Activated effector memory CD4-positive, alpha-beta T cell treated with anti-CD3 and anti-CD28 coated beads, Interleukin-2, amount 50 U/mL, for 16 hours (primary cell): ENCODE measurements at places on chromosomes 1 and 21.

DNA sequence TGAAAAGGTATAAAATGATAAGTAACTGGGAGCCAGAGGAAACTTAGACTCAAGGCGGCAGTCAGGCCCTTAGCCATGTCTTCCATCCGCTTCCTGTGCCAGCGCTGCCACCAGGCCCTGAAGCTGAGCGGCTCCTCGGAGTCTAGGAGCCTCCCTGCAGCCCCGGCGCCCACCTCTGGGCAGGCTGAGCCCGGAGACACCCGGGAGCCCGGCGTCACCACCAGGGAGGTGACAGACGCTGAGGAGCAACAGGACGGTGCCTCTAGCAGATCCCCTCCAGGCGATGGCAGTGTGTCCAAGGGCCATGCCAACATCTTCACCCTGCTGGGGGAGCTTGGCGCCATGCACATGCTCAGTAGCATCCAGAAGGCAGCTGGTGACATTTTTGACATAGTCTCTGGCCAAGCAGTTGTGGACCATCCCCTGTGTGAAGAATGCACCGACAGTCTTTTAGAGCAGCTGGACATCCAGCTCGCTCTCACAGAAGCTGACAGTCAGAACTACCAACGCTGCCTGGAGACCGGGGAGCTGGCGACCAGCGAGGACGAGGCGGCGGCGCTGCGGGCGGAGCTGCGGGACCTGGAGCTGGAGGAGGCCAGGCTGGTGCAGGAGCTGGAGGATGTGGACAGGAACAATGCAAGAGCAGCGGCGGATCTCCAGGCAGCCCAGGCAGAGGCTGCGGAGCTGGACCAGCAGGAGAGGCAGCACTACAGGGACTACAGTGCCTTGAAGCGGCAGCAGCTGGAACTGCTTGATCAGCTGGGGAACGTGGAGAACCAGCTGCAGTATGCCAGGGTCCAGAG is at the start of gene BECN2:
TSS of gene BECN2 (plus strand) at position 76 of the 803 bp plus-strand sequence. CDS start at position 76, 0 bp downstream.
- DNase-seq: no peak

DNA sequence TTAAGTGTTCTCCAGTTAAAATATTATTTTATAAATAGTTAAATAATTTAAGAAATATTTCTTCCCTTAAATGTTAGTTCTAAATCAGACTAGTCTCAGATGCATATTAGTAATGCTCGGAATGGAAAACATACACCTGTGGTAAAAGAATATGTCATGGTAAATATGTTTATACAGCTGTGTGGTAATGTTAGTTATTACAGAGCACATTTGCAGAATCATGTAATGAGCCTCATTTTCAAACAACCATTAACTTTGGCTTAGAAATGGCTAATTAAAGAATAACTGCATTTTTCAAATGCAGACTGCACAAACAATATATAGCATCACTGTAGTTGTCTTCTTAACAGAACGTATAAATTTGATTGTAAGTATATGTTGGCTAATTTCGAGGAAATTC is 90.3 kb downstream of the DISP1 start:
- DNase-seq: no peak

DNA sequence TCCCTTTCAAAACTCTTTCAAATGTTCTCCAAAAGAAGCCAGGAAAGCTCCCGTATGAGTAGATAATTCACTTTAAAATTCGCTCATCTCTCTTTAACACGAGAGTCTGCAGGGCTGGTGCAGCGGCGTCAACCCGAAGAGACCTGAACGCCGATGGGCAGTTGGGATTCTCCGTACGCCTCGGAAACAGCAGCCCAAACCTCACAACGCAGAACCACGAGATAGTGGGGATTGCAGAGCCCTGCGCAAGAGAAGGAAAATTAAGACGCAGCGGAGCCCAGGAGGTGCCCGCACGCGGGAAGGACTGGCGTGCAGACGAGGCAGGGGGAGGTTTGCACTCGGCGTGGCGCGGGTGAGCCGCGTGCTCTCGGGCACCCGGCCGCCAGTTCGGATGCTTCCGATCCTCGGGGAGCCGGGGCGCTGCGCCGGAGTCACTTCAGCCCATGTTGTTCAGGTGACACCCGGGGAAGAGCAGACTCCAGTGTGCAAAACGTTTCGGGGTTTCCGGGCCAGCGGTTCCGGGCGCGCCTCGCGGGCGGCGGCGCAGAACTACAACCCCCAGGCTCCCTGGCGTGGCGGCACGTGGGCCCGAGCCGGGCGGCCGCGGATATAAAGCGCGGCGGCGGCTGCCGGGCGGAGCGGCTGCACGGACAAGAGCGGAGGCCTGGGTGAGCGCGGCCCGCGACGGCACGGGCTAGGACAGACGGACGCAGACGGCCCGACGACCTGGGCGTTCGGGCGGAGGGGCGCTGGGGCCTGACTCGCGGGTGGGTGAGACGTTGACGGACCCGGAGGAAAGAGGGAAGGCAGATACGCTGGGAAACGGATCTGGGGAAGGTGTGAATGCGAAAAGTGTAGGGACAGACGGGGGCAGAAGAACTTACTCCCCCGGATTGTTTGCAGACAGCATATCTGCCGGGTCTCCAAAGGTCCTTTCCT is at the start of gene NPL:
TSS of gene NPL (plus strand) at position 636 of the 939 bp plus-strand sequence. CDS start 4,599 bp downstream, outside the sequence.
- DNase-seq: peak; percentile 95

DNA sequence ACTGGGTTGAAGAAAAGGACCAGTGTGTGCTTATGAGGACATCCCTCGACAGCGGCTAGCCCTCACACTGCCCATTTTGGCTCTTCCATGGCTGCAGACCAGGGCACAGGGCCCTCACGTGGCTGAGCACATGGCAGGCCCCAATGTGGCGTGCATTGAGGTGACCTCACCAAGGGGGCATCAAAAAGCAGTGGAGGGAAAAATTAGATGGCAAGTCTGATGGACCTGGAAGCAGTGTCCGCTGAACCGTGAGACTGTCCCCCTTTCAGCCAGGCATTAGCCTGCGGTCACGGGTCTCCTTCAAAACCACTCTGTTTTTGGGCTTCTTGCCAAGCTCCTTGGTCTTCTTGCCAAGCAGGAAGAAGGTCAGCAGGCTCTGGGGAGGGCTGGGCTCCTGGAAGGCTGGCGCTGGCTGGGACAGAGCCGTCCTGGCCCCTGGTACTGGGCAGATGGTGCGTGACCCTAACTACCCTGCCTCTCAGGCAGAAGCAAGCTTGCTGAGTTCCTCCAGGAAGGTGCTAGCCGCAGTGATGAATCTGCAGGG is 30.8 kb downstream of the TRIM67 start:
- DNase-seq: peak; percentile 39

DNA sequence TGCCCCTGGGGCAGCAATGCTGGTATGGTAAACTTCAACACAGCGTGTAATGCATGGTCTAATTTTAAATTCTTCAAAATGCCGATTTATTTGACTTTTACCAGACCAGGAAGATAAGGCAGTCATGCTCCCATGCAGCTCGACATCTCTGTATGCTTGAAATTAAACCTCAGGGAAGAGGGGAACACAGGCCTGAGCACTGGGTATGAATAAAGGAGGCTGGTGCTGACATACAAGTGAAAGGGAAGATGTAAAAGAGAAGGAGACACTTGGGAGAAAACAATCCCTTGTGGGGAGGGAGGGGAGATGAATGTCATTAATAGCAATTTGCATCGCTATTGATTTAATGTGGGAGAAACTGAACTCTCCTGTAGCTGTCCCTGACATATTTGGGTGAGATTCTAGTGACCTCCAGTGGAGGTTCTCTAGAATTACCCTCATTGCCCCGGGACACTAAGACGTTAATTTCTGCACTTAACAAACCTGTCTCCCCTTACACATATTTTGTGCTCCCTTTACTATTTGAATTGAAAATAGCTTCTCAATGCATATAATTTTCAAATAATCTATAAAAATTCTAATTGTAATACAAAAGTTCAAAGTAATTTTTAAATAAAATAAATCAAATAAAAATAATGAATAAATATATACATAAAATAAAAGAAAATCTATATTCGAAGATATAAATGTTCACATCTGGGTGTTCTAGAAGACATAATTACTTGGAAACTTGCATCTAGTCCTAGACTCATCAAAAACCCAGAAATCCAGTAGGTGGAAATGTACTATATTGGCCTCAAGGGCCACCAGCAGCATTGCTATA is 283.1 kb downstream of the LMX1A start:
- no peak for DNase-seq

DNA sequence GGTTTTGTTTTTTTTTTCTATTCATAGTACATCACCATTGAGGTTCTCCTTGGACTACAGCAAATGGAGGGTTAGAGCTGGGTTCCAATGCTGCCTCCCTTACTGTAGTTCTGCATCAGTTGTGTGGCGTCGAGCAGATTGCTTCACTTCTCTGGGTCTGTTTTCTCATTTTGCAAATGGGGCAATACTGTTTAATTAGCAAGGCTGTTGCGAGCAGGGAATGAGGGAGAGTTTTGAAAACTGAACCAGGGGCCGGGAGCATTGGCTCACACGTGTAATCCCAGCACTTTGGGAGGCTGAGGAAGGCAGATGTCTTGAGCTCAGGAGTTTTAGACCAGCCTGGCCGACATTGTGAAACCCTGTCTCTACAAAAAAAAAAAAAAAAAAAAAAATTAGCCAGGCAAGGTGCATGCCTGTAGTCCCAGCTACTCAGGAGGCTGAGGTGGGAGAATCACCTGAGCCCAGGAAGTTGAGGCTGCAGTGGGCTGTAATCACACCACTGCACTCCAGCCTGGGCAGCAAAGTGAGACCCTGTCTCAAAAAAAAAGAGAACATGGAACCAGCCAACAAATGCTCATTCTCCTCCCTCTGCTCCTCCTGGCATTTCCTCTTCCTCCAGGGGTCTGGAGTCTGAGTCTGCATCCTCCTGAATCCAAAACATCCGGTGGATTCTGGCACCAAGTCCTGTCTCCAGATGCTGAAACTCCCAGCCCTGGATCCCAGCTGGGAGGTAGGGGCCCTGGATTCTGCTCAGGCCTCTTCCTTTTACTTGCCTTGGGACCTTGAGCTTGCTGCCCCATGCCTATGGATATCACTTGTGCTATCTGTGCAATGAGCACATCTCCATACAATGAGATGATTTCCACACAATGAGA is 3.7 kb upstream of the PLOD1 start:
- no peak for DNase-seq

DNA sequence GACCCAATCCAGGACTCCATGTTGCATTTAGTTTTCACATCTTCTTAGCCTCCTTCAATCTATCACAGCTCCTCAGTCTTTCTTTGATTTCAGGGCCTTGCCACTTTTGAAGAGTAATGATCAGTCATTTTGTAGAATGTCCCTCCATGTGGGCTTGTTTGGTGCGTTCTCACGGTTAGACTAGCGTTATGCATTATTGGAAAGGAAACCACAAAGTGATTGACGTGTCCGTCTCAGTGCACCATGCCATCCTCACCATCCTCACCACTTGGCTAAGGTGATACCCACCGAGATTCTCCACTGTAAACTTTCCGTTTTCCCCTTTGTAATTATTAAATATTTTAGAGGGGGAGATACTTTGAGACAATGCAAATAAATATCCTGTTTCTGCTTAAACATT is 59.6 kb upstream of the OLIG2 start:
- no peak for DNase-seq

DNA sequence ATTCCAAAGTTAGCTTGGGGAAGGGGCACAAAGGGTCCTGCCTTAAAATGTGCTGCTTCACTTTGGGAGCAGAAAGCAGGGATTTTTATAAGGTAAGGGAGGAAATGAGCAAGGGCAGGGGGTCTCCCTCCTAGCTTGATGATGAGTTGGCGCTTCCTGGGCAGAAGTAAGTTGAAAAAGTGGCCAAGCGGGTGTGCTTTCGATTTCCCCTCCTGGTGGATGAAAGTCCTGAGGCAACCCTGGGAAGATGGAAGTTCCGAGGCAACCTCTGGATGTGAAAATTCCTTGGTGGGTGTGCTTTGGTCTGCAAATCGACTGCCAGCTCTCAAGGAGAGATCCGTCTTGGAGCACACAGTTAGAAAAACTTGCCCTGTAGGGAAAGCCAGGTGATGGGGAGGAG is 41.7 kb upstream of the CD2 start:
- DNase-seq: no peak

GRCh38 chr1:119587341-119587740 is 60.7 kb downstream of the ZNF697 start:
- no peak for DNase-seq

DNA sequence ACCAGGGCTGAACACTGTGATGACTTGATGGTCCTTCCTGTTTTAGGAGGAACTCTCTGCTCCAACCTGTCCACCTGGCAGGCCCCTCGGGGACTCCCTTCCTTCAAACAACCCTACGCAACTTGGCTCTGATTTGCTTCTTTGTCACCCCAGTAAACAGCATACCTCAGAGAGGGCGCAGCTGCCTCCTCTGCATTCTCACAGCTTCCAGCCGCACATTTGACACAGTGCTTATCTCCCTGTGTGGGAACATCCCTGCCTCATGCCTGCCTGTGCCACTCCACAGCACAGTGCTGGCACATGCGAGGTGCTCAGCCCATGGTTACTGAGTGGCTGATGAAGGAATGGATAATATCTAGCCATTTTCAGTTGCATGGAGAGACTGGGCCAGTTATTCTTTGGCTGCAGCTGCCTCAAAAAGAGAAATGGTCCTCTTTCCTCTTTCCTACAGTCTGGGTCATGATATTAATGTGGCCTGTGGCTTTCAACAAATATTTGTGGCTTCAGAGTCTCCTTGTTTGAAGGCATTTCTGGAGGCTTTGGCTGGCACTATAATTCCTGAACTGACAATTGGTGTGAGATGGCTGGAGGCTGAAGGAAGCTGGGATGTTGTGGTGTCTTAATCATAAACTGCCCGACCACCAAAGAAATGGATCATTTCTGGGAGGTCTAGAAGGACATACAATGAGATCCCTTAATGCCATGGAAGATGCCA is 77.9 kb downstream of the TENT5C start:
- no peak for DNase-seq

- no peak for DNase-seq
Observed at GRCh38 chr1:39722495-39722894, 16.2 kb upstream of the PPIE start.

DNA sequence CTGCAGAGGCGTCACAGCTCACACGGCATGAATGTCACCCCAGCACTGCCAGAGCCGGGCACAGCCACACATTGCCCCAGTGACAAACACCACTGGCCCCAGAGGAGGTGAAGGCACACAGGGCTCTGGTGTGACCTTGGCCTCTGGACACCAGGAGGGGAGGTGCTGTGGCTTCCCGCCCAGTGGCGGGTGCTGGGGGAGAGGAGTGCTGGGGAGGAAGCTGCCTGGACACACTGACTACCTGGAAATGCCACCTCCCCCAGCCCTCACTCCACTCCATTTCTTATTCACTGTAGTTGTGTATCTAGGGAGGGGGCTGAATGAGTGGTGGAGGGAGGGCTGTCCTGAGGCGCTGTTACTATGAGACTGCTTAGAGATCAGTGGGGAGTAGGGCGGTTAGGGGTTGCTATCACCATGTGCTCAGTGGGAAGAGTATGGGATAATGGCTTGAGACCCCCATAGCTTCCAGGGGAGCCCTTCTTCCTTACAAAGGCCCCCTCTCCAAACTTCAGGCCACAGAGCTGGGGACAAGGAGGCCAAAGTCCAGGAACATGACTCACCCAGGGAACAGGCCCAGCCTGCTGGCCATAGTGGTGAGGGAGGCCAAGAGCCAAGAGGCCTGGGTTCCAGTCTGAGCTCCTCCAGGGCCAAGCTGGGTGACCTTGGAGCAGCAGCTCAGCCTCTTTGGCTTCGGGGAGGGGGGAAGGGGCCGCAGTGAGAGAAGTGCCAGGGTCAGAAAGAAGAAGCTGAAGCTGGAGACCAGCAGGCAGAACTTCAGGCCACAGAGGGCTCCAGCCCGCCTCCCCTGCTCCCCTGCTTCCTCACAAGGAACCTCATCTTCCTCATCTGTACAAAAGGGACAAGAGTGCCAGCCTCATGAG is 40.1 kb downstream of the AHDC1 start:
- no peak for DNase-seq

GRCh38 chr21:44919913-44920693 is 596 bp downstream of the ITGB2 start:
- peak; percentile 70 for DNase-seq
